ENCODE measurements at places on chromosomes 12 and 14. TPM values are rescaled to one million over a fixed set of nuclear protein-coding genes. Genes with fewer than 3 reads are reported as not detected.
A peak's percentile ranks its signal among the peaks of the same experiment; 100 is the strongest.

The RAD9B gene
- 0.69 TPM for total RNA-seq

The TAS2R30 gene
- 2.0 TPM for total RNA-seq

- no peak for DNase-seq
These were observed 380.2 kb downstream of the NAV3 start for GRCh38 chr12:78210894-78211302.

GRCh38 chr14:90696720-90697119 is 119.5 kb downstream of the TTC7B start:
- no peak for DNase-seq

DNA sequence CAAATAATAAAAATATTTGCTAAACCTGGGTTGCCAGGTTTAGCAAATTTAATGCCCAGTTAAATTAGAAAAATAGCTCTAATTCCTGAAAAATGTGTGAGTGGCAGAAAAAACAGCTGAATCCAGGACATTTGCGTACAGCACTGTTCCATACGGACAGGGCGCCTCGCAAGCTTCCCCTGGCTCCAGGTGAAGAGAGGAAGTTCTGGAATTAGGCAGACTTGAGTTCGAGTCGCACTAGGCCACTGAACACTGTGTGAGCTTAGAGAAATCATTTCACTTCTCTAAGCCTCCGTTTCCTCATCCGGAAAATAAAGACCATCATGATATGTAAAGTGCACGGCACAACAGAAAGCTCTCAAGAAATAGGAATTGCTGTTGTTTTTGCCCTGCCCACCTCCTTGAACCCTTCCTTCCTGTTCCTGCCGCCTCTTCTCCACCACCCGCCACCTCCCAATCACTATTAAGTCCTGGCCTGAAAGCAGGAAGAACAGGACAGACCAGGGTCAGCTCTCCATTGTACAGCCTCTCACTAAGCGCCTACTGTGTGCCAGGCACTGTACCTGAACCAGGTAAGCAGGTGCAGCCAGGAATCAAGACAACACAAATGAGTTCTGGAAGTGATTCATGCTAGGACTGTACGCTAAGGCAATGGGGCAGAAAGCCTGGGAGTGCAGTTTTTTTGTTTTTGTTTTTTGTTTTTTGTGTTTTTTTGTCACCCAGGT is 763 bp upstream of the PHETA1 start:
- DNase-seq: no peak

GRCh38 chr14:21108791-21109190 is 7.9 kb downstream of the TMEM253 start:
- no peak for DNase-seq

The PLBD2 gene
- total RNA-seq: 20.2 TPM

The MAP3K9 gene
- total RNA-seq: 10.6 TPM

The ZNF10 gene
- total RNA-seq: 4.1 TPM

GRCh38 chr14:100591453-100592371 is 4.5 kb upstream of the BEGAIN start:
- DNase-seq: no peak

- peak; percentile 43 for DNase-seq
These were observed 30.4 kb upstream of the VWF start for GRCh38 chr12:6154730-6155459.

DNA sequence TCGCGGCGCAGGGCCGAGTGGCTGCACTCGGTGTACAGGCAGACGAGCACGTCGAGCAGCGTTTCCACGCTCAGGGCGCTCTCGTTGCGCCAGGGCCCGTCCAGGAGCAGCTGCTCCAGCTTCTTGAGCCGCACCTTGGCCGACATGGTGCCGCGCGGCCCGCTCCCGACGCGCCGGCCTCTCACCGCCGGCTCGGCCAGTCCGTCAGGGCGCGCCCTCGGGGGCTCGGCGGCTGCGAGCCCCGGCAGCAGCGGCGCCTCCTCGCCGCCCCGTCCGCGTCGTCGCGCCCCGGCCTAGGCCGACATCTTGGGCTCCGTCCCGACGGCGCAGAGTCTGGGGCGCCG is 349 bp downstream of the CDC42BPB start:
- no peak for DNase-seq

DNA sequence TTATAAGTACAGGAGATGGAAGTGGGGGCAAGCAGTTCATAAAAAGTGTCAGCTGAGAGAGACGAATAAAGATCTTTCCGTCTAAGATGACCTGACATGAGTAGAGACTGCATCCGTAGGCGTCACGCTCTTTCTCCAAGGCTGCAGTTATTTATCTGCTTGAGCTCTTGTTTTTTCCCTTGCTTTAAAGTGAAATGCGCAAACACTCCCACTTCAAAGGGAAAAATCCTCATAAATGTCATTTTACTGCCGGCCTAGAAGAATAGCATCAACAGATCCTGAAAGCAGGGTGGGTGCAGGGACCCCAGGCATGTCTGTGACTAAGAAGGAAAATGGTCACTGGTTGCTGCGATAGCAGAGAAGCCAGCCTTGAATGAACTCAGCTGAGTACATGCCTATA is 647.4 kb downstream of the MED13L start:
- DNase-seq: no peak

GRCh38 chr14:28406196-28406595 is 360.4 kb upstream of the FOXG1 start:
- no peak for DNase-seq

DNA sequence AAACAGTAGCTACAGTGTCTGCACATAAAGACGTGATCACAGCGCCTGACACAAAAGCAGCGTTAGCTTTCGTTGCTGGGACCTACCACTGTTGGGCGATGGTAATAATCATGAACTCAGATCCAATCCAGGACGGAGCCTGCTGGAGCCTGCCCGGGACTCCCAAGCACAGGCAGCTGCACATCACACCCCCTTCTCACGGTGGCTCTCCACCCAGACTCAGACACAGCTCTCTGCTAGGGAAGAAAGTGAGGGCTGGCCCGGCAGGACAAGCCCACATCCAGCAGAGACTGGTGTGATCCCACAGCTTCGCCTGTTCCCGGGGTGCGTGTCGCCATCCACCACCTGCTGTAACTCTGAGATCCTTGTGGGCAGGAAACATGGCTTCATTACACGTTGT is 49.9 kb upstream of the FOXN3 start:
- no peak for DNase-seq

GRCh38 chr12:107325075-107325608 is 231.8 kb upstream of the CRY1 start:
- no peak for DNase-seq

DNA sequence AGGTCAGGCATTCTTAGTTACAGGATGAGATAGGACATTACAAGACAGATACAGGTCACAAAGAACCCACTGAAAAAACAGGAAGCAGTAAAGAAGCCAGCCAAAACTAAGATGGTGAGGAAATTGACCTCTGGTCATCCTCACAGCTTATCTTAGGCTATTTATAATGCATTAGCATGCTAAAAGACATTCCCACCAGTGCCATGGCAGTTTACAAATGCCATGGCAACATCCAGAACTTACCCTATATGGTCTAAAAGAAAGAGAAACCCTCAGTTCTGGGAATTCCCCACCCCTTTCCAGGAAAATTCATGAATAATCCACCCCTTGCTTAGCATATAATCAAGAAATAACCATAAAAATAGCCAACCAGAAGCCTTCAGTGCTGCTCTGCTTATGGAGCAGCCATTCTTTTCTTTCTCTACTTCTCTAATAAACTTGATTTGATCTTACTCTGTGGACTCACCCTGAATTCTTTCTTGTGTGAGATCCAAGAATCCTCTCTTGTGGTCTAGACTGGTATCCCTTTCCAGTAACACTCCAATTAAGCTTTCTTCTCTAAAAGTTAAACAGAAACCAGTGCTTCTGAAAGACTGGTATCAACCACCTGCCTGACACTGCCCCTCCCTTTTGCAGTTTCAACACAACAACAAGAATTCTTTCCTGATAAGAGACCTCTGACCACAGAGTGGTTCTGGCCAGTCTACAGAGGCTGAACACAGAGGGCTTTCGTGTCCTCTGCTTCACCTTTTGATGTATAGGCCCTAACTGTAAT is 86.9 kb downstream of the BCAT1 start:
- no peak for DNase-seq

The VRTN gene
- 0.30 TPM for total RNA-seq

The TRPV4 gene
- total RNA-seq: 0.32 TPM

The GDF3 gene
- total RNA-seq: not detected

The ADCY4 gene
- total RNA-seq: 6.7 TPM

All from colonic mucosa (tissue), 4 donors.